Hematopoietic multipotent progenitor cell treated with erythropoietin and hydrocortisone succinate and interleukin-3 and kit ligand, for 4 days (in vitro differentiated cells): ENCODE measurements at places on chromosomes 12 and 14.

GRCh38 chr14:53493320-53493719, 340.2 kb upstream of the DDHD1 start:
- no peak for DNase-seq

DNA sequence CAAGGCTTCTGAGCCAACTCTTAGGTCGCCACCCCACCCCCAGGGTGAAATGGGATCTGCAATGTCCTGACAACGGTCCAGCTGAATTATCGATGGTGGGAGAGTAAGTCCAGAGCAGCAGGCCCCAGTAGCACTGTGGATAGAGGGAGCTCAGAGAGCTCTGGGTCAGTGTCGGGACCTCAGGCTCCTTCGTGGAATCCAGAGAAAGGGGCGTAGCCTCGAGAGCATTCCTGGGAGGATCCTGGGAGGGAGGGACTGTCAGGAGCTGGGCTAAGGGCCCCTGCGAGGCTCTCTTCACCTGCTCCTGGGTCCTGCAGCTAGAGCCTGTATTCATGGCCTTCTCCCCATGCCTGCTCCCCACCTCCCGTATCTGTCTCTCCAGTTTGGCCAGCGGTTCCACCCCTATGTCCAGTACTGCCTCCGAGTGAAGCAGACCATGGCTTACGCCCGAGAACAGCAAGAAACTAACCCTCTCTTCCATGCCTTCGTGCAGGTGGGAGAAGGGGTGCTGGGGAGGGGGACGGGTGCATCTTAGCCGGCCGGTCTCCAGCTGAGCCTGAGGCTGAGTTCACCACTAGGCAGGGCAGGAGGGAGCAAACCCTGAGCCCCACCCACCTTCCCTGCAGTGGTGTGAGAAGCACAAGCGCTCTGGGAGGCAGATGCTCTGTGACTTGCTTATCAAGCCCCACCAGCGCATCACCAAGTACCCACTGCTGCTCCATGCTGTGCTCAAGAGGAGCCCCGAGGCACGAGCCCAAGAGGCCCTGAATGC, 6.6 kb downstream of the PLEKHG6 start:
- peak; percentile 87 for DNase-seq

DNA sequence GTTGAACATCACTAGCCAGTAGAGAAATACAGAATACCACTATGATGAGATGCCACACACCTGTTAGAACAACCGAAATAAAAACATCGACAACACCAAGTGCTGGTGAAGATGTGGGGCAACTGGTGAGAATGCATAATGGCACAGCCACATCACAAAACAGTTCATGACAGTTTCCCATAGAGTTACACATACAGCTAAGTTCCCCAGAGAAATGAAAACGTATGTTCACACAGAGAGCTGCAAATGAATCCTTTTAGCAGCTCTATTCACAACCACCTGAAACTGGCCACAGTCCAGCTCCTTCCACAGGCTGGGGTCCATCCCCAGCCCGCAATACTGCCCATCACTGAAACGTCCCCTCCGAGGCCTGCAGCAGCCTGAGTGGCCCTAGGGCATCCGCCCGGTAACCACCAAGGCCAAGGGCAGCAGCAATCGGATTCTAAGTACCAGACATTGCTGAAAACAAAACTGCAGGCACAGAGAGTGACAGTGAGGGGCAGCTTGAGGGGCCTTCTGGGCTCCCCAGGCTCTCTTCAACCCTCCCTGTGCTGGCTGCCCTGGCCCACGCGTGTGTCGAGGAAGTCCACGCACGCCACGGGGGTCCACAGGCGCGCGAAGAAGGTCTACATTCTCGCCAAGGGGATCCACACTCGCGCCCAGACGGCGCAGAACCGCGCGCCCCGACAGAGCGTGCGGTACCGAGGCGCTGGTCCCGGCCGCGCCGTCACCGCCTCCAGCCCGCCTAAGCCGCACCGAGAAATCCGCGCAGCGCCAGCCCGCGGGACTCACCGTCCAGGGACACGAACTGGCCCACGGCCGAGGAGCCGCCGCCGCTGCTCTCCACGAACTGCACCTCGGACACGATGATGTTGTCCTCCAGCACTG, 903 bp downstream of the BRF1 start:
- peak; percentile 39 for DNase-seq

- no peak for DNase-seq
These were observed 29.1 kb downstream of the CDC42BPB start for GRCh38 chr14:103028161-103028767.

GRCh38 chr14:23481979-23482822, 12.7 kb downstream of the NGDN start:
- peak; percentile 27 for DNase-seq

GRCh38 chr14:52926953-52927352, 23.9 kb downstream of the FERMT2 start:
- DNase-seq: no peak

DNA sequence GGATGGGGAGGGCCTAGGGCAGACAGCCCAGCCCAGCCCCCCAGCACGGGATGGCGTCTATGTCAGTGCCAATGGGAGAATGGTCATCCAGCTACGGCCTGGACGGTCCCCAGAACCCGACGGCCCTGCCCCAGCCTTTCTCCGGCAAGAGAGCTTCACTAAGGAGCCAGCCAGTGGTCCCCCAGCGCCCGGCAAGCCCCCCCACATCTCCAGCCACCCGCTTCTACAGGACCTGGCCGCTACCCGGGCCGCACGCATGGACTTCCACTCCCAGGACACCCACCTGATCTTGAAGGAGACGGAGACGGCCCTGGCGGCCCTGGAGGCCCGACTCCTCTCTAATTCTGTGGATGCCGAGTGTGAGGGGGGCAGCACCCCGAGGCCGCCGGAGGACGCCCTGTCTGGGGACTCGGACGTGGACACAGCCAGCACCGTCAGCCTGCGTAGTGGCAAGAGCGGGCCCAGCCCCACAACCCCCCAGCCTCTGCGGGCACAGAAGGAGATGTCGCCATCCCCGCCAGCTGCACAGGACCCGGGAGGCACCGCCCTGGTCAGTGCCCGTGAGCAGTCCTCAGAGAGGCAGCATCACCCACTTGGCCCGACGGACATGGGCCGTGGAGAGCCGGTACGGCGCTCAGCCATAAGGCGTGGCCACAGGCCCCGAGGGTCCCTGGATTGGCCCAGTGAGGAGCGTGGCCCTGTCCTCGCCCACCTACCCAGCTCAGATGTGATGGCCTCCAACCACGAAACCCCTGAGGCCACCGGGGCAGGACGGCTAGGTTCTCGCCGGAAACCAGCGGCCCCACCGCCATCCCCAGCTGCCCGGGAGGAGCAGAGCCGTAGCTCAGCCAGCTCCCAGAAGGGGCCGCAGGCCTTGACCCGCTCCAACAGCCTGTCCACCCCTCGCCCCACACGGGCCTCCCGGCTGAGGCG, 21.9 kb downstream of the CEP170B start:
- DNase-seq: no peak

GRCh38 chr14:26143057-26143456, 454.8 kb downstream of the NOVA1 start:
- peak; percentile 31 for DNase-seq

DNA sequence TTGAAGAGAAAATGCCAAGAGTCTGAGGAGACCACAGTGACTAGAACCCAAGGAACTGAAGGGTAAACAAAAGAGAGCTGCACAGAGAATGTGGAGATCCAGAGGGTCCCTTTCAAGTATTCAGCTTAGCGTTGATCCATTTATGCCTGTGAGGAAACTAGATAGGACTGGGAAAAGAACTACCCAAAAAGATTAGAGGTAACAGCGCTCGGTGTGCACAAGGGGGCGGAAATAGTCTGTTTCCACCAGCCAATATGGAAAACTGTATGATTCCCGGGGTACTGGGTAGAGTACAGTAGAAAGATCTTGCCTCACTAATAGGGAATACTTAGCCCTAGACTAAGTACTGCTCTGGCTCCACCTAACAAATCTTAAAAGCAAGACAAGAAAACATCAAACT, 135.5 kb downstream of the DPF3 start:
- DNase-seq: no peak

- peak; percentile 72 for DNase-seq
These were observed 2.1 kb downstream of the ITGA5 start for GRCh38 chr12:54416687-54417603.

- no peak for DNase-seq
These were observed 83.6 kb downstream of the R3HDM2 start for GRCh38 chr12:57347284-57347683.

- no peak for DNase-seq
These were observed 105.9 kb upstream of the ATF7IP start for GRCh38 chr12:14259481-14260010.

DNA sequence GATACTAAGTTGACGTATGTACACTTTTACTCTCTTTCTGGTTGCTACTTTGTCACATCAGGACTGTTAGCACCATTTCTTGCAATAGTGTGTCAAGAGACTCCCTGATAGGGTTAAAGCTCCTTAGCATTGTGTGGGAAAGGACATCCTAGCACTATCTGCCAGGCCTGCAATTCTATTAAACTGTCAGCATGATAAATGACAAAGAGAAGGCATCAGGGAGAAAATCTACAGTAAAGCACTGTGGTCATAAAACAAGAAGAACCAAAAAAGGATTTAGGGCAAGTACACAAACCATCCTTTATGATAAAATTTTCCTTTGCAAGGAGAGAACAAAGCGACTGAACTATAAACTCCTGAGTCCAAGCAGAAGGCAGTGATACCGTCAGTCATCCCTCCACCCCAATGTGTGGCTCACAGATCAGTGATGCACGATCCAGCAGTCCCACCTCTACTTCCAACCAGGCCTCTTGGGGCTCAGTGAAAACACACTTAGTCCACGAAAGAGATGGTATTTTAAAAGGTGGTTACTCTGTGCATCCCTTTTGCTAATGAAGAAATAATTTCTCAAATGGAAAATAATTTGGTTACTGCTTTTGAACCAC, 31.4 kb upstream of the SLC35F4 start:
- no peak for DNase-seq

GRCh38 chr12:23253191-23253590, 628.2 kb downstream of the ETNK1 start:
- no peak for DNase-seq

DNA sequence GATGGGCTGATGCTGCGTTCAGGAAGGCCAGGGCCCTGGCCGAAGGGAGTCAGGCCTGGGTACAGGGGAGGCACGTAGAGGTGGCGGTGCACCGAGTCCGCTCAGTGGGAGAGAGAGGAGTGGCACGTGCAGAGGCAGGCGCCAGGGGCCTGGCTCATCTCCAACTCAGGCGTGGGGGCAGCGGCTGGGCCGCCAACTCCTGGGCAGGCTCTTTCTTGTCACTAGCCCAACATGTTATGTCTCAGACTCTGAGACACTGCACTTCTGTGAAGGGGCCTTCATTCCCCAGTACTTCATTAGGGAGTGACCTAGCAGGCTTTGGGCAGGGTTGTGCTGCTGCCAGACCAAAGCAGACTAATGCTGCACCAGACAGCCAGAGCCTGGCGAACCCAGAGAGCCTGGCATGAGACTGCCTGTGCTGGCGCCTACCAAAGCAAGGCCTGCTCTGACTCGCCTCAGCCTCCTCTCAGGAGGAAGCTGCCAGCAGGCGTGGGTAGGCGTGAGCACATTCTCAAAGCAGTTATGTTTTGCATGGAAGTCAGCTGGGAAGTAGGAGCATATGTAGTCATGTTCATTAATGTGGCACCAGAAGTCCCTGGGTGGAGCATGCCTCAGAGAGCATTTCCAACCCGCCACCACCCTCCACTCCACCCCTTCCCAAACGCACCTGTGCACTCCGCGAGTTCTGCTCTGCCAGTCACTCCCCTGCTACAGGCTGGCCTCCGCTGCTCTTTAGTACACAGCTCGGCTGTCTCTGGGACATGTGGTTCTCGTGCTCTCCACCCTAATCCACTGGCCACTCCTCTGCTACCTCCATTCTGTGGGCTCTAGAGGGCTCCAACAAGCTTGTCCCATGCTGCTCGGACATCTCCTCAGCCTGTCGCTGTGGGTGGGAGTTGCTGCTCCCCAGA, 9.7 kb downstream of the CKB start:
- DNase-seq: peak; percentile 80

- DNase-seq: no peak
These were observed 12.7 kb upstream of the CCDC177 start for GRCh38 chr14:69587389-69587788.

- DNase-seq: no peak
These were observed 36.2 kb downstream of the CHGA start for GRCh38 chr14:92959189-92959531.

DNA sequence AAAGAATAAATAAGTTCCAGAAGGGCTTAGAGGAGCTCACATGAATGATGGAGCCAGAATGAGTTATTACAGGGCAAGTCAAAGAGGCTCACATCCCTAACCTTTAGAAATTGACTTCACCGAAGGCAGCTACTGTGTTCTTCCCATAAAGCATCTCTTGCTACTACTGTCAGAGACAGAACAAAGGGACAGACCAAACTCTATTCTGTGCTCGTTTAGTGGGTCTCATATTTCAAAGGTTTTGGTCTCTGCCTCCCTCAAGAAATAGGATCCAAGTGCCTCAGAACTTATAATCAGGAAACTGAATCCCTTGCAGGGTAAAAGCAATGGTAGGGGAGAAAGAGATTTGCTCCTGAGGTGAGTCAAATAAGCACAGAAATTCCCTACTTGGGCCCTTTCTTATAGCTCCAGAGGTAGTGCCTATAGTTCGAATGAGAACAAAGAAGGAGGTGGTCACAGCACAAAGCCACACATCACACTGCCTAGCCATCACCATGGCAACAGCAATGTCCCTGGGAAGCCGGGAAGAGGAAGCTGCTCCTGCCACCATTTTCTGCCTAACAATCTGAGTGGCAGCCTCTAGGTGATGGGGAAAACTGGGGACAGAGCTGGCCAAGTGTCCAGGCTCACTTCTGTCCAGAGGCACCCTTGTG, 294.9 kb downstream of the FOXN3 start:
- DNase-seq: peak; percentile 12

GRCh38 chr12:74489543-74489942, 48.1 kb upstream of the ATXN7L3B start:
- DNase-seq: no peak

GRCh38 chr12:97299847-97300246, 162.8 kb upstream of the RMST start:
- no peak for DNase-seq

DNA sequence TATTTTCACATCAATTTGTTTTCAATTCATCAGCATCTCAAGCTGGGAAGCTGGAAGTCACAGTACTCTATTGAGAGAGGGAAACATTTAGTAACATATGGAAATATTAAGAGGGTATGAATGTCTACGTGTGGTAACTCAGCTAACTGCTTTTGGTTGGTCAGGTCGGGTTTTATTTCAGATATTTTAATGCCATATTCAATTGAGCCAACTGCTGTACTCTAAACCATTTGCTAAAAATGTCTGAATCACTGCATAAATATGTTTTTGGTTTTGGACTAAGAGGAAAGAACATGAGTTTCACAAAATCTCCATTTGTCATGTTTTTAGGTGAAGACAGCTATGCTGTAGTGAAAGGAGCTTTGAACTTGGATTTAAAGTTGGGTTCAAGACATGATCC, 18.9 kb upstream of the PPFIBP1 start:
- no peak for DNase-seq

GRCh38 chr12:50506753-50507473, 2.1 kb downstream of the DIP2B start:
- DNase-seq: no peak

GRCh38 chr14:99201351-99202073, 70.5 kb downstream of the BCL11B start:
- DNase-seq: no peak
